Left ventricle myocardium inferior (tissue), 1 donor: ENCODE measurements at places on chromosomes 12 and 14.

GRCh38 chr12:114776731-114777442, 92.9 kb upstream of the TBX3 start:
- no peak overlapping the region for H3K4me3 ChIP-seq
- H3K27ac ChIP-seq, result no peak overlapping the region
- H3K27me3 ChIP-seq, result no peaks in the 10 kb centered on the region
- no peak for DNase-seq
- H3K4me1 ChIP-seq, result no peaks in the 10 kb centered on the region

DNA sequence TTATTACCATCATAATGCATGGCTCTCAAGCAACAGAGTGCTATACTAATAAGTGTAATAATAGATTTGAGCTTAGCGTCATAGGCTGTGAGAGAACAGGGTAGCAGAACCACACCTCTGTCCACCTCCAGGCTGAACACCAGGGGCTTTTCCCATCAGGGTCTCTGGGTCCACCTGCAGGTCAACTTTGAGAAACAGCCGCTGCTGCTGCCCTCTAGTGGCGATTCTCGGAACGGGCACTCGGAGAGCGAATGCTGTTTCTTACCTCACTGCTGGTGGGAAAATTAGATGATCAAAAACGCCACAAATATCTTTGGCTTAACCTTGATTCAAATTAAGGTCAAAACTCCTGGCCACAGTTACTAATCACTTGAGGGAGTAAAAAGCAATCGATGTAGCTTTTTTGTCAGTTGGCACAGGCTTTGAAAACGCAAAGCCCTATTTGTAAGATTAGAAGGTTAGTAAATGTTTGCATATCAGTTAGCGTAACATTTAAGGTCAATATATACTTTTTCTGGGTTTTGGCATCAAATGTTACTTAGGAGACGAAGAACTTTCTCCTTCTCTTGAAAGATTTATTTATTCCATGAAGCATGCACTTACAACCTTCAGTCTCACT, 127.9 kb upstream of the TMEM132D start:
- H3K27me3 ChIP-seq, result peaks cover 93% of the 10 kb centered on the region
- H3K4me1 ChIP-seq, result no peaks in the 10 kb centered on the region

GRCh38 chr12:90211017-90211416, 502.4 kb upstream of the ATP2B1 start:
- no peak for DNase-seq
- H3K27me3 ChIP-seq, result no peaks in the 10 kb centered on the region
- H3K36me3 ChIP-seq, result no peaks in the 10 kb centered on the region
- no peak overlapping the region for H3K4me3 ChIP-seq

- no peak overlapping the region for H3K27ac ChIP-seq
- H3K36me3 ChIP-seq, result peaks cover 16% of the 10 kb centered on the region
- H3K4me3 ChIP-seq, result no peak overlapping the region
- no peaks in the 10 kb centered on the region for H3K4me1 ChIP-seq
Observed at GRCh38 chr14:102883089-102883541, 39.3 kb upstream of the AMN start.

- no peak overlapping the region for H3K27ac ChIP-seq
- H3K4me1 ChIP-seq, result peaks cover 18% of the 10 kb centered on the region
- DNase-seq, result no peak
- no peak overlapping the region for H3K4me3 ChIP-seq
- no peaks in the 10 kb centered on the region for H3K27me3 ChIP-seq
- no peaks in the 10 kb centered on the region for H3K36me3 ChIP-seq
Observed at GRCh38 chr12:75812271-75813018, 219.1 kb downstream of the PHLDA1 start.
